NCI-H345 (cell line): ENCODE measurements at places on chromosomes 16 and 17.

DNA sequence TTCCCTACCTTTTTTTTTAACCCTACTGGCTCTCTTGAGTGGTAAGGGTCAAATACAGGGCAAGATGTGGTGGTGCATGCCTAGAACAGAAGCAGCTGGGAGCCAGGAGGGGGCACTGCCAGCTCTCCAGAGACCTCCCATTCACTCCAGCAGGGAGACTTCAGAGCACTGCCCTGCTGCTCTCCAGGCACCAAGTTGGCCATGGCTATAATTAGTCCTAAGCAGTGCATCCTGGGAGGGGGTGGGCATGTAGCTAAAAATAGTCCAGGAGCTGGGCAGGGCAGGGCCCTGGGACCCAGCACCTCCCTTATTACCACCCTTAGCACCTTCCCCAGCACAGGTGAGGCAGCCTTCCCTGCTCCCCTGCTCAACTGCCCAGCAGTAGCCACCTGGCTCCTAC lies 3.5 kb downstream of the CORO6 start:
- DNase-seq, result peak; percentile 33

DNA sequence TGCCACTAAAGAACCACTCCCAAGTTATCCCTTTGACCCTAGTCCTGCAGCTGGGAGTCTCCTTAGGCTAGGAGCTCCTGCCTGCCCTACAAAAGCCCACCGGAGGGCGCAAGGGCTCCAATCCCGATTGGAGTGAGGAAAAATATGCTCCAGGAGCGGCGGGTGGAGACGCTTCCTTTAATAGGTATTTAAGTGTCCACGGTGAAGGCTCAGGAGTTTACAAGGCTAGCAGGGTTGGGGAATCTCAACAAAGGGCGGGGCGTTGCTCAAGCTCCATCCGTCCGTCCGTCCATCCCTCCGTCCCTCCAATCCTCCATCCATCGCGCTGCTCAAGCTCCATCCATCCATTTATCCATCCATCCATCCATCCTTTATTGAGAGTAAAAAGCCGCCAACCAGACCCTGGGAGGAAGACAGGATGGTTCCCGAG lies 556 bp upstream of the SPNS1 start:
- DNase-seq, result peak; percentile 73

DNA sequence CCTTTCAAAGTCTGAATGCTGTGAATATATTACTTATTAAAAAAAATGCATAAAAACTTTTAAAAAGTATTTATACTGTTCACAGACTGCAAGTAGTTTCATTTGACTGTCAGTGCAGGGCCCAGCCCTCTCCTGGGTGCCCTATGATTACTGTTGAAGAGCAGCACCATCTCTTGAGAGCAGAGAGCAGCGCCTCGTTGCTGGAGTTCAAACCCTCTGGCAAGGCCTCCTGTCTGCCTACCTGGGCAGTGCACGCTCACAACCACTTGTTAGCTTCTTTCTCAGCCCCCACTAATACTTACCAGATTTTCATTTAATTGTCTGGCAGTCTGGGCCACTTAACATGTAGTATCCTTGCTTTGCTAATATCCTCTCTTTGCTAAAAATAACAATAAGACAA lies 233.4 kb downstream of the PHKB start:
- DNase-seq, result no peak

DNA sequence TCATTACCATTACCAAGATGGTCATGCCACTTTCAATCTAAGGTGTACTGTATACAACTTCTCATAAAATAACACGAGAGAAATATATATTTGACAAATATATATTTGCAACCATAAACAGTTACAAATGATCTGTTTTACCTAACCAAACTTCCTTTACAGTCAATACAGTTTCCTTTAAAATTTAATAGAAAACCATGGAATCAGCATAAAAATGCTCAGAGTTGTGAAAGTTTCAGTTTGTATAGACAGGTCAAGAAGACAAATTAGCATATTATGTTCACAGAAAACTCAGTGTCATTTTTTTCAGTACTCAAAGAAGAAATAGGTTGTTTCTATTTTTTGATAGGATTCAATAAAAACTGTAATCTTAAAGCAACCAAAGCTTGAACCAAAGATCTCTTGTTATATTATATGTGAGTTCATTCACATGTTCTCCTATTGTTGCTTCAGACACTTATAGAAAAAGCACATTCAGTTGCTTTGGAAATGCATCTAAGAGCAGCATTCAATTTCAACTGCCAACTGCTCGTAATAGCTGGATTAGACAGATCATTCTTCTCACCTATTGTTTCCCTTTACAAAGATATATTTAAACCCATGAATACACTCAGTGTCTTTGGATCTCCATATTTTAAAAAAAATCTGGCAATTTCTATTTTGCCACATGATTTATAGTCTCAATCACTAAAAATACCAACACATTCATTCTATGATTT lies 15.1 kb downstream of the SSH2 start:
- DNase-seq, result no peak

GRCh38 chr16:29899516-29900101 lies at the start of gene SEZ6L2:
Gene SEZ6L2 (minus strand): TSS chr16:29899550. CDS start chr16:29899019, 531 bp downstream.
- DNase-seq, result peak; percentile 99

- DNase-seq, result no peak
Observed at GRCh38 chr16:82016263-82016662, 5.0 kb upstream of the SDR42E1 start.

GRCh38 chr17:75689441-75689873 lies 22.3 kb downstream of the SAP30BP start:
- DNase-seq, result no peak

DNA sequence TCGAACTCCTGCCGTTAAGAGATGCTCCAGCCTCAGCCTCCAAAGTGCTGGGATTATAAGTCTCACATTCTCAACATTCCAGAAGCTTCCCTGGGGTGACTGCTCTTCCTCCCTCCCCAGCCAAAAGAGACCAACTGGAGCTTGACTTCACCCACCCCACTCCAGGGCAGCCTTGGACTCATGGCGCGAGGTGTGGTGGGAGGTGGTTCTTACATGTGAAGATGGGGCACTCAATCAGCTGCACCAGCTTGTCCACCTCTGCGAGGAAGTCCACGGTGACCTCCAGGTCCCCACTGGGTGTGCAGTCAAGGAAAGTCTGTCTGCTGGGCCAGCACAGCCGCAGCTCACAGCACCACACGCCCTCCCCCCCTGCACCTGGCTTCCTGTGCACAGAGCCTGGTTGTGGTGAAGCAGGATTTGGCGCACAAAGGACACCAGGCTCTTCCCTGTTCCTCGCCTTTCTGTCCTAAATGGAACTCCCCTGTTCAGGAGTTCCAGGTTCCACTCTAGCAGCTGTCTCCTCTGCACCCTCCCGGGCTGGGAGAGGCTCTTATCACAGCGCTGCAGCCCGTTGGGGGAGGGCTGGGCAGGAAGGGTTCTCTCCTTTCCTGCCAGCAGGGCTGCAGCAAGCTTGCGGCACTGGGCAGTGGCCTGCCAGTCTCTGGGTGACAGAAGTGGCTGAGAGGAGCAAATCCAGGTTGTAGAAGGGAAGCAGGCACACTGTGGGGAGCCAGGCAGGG lies 9.6 kb upstream of the MTSS2 start:
- no peak for DNase-seq

- no peak for DNase-seq
Observed at GRCh38 chr17:69268543-69269014, 40.0 kb upstream of the ABCA10 start.
